ENCODE measurements at places on chromosomes 4 and X.
A peak's percentile ranks its signal among the peaks of the same experiment; 100 is the strongest.

DNA sequence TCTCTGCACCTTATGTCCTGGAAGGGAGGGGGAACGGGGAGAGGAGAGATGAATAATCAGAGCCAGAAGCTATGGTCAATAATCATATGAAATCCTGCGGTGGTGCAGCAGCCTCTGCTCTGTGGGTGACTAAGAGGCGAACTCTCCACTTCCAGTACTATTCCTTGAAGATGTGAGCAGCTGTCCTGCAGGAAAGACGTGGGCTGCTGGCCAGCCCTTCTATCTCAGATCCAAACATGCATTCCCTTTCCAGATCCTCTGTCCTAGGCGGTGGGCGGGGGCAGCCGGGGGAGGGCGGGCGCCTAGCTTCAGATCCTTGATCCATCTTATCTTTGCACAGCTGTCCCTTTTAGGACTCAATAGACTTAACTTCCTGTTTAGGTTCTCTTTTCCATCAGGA, 34.5 kb downstream of the SPINK2 start:
- no peak for DNase-seq

GRCh38 chr4:150145946-150146340, 67.7 kb downstream of the DCLK2 start:
- DNase-seq = no peak

DNA sequence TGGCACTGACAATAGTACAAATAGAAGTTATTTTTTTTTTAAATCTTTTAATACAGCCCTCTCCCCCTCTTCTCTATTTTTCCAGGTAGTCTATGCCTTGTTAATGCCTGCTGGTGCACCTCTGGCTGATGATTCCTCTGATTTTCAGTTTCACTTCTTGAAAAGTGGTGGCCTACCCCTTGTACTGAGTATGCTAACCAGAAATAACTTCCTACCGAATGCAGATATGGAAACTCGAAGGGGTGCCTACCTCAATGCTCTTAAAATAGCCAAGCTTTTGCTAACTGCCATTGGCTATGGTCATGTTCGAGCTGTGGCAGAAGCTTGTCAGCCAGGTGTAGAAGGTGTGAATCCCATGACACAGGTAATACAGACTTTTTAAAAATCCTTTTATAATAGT, 99.1 kb downstream of the USP9X start:
- no peak for DNase-seq

- DNase-seq = no peak
Observed at GRCh38 chr4:110200689-110201088, 2.3 kb upstream of the ELOVL6 start.

DNA sequence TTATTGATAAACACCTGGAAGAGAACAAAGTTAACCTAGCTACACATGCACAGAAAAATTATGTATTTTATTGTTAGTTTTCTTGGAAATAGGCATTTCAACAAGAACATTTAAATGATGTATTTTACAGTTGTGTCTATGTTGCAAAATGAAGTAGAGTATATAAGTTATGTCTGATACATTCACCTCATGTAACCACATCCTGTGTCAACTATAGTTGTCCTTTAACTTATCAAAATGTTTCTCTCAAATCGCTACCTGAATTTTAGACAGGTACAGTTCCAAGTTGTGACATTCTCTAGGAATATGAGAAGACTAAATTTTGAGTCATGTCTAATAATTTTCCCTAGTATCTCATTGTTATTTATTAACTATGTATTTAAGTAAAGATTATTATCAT, 27.2 kb upstream of the TNIP3 start:
- DNase-seq = no peak

- no peak for DNase-seq
Observed at GRCh38 chrX:531611-531936, 99.0 kb upstream of the SHOX start.

DNA sequence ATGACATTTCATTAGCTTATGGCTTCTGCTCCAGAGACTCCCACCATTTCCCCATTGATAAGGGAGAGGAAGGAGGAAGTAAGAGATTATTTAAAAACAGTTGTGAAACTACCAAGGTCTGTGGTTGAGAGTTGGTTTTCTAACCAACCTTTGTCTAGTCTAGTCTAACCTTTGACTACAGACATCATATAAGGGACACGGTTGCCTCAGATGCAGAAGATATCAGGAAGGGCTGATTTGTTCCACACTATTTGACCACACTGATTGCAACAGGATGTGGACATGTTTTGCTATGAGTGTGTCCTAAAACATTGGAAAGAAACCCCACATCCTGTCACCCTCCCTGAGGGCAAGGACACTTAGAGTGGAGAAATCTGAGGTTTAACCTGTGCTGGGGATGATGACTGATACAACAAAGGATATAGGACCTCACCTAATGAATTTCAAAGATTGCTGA, 53.0 kb downstream of the COQ2 start:
- DNase-seq = no peak

DNA sequence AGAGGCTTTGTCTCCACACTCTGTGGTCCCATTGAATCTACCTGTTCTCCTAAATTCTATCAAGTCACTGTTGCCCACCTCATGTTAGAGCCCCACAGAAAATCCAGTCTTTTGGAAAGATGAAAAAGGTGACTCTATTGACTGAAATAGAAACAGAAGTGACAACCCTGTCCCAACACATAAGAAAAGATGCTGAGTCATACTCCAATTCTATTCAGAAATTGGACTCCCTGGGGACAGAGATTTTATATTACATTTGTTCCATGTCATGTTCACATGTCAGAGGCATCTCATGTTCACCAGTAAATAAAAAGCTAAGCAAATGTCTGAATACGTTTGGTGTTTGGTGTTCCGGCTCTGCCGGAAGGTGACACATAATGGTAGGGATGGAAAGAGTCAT, 2.9 kb upstream of the GRPR start:
- no peak for DNase-seq

DNA sequence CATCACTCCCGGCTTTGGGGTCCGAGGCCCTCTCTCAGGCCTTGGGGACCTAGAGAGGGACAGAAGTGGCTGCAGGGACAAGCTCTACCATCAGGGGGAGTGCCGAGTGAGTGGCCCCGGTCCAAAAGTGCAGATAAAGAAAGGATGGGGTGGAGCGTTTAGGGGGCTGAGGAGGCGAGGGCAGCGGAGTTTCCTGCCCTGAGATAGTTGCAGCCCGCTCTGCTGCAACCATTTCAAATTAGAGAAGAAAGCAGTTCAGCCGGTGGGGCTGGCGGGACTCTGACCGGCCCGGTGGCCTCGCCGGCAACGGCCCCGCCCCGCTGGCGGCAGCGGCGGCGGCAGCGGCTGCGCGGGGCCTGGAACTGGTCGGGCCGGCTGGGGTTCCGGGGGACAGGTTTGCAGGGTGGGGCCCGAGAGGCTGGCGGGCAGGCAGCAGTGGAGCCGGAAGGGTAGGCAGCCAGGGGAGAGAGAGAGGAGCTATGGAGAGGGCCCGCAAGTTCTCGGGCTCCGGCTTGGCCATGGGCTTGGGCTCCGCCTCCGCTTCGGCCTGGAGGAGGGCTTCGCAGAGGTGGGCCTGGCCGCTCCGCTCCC, 7.6 kb downstream of the DLG3 start:
- peak; percentile 45 for DNase-seq

DNA sequence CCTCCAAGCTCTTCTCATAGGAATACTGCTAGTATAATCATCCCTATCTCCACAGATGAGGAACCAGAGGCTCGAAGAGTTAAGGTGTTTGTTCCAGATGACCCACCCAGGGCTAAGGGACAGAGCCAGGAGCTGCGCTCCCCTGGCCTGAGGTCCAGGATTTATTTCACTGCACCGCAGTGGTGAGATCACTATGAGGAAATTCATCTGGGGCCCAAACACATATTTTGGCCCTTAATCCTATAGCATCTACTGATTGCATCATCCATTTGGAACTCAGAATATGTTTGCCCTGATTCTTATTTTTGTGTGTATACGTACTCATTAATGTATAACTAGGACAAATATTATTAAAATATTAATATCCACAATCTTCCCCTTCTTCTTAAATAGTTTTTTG, 100.1 kb upstream of the RBPJ start:
- DNase-seq = no peak

DNA sequence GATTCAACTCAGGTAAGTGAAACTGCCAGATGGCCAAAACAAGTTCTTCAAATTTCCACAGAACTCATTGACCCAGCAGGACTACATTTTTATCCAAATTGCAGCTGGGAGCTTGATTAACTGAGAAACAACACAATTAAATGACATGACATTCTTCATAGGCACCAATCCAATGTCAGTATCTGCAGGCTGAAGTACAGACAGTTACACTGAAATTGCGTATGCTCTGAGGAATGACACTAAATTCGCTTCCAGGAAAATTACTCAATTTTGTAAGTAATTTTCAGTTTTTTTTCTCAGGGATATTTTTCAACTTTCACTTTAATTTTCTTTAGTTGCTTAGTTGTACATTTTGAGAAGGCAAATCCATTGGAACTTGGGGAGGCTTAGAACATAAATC, 4.5 kb downstream of the C1GALT1C1 start:
- DNase-seq = no peak

- no peak for DNase-seq
Observed at GRCh38 chr4:113349430-113349829, 300.0 kb downstream of the ANK2 start.

DNA sequence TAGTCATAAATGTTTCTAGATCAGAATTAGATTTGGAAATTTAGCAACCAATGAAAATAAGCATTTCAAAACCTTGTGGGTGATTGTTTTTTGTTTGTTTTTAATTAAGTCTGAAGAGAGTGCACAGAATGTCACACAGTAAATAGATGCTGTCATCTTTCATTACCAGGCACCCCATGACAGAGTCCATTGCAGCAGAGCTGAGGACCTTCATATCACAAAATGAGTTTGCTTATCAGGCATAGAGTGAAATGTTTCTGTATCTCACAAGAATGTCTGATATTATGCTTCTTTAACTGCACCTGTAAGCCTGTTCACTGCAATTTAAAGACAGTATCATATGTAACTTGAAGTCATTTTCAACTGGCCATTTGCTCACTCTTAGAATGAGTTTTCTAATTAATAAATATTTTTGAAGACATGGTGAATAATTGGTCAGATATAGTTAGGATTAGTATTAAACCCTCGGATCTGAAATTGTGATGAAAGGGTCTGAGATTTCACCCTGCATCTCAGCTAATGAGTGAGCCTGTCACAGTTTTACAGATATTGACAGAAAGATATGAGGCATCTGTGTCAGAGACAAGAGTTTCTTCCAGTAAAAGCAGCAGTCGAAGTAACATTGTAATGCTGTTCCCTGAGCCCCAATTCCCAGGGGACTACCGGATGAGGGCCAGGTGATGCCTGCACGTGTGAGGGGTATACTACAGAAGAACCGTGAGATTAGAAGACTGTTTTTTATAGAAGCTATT, 416.4 kb downstream of the CCSER1 start:
- DNase-seq = no peak

GRCh38 chr4:140607852-140608251, 39.1 kb upstream of the UCP1 start:
- DNase-seq = no peak

GRCh38 chr4:176676901-176677300, 115.8 kb downstream of the VEGFC start:
- no peak for DNase-seq

- no peak for DNase-seq
Observed at GRCh38 chr4:38101563-38101962, 141.4 kb downstream of the PTTG2 start.

DNA sequence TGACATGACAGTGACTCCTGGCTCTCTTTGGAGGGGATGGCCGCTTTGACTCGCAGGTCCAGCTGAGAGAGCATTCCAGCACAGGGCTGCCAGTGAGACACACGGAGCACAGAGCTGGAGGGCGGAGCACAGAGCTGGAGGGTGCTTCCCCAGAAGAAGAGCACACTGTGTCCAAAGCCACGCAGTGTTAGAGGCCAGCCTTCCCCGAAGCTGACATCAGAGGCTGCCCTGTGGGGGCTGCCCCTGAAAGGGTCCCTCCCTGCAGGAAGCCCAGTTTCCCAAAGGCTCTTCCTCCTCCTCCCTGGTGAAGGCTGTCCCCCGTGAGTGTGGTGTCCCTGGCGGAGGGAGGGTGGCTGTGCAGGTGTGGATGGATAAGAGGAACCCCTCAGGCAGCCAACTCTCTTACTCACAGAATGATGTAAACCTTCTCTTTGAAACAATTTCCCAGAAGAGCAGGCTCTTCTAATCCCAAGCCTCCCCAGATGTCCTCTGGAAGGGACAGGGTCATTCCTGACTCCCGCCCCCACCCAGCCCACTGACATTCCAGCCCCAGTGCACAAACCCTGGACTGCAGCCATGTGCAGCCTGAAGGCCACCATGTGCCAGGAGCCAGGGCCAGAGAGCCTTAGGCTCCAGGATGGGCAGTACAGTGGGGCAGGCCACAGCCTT, 53.4 kb downstream of the PSAPL1 start:
- no peak for DNase-seq

DNA sequence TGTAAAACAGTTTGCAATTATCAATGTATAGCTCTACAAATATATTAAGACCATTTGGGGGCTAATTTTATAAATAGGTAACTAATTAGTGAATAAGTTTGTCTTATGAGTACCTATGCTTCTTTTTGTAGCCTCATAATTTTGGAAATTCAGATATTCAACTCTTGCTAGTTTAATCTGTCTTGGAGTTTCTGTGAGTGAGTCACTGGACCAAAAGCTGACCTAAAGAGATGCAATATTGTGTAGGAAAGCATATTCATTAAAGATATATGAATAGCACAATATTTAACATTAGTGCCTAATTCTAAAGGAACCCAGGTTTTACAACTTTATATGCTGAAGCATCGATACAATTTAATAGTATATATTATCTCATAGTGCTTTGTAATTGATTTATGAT, 161.3 kb upstream of the PCDH18 start:
- DNase-seq = no peak

DNA sequence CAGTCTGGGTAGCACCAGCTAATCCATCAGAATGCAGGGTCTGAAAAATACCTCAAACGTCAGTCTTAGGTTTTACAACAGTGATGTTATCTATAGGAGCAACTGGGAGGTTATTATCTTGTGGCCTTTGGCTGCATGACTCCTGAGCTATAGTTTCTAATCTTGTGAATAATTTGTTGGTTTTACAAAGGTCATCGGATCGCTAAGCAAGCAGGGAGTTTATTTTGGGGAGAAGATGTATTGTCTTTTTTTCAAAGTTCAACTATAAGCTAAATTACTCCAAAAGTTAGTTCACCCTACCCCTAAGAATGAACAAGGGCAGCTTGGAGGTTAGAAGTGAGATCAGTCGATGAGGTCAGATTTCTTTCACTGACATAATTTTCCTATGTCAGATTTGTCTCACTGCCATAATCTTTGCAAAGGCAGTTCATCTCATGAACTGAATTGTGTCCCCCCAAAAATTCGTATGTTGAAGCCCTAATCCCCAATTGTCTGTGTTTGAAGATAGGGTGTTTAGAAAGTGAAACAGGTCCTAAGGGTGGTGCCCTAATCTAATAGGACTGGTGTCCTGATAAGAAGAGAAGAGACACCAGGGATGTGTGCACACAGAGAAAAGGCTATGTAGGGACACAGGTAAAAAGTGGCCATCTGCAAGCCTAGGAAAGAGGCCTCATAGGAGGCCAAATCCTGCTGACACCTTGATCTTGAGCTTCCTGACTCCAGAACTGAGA, 175.8 kb upstream of the GALNT7 start:
- no peak for DNase-seq

- DNase-seq = no peak
Observed at GRCh38 chr4:40486534-40486933, 143.1 kb downstream of the RBM47 start.

- no peak for DNase-seq
Observed at GRCh38 chrX:10622197-10622596, 1.8 kb upstream of the MID1 start.

GRCh38 chr4:106629268-106629625, 260.7 kb upstream of the GIMD1 start:
- no peak for DNase-seq
